Nasal cavity respiratory epithelium epithelial cell of viscerocranial mucosa (primary cell): ENCODE measurements at places on chromosomes 5 and 9. TPM values are rescaled to one million over a fixed set of nuclear protein-coding genes. Genes with fewer than 3 reads are reported as not detected.

Gene GABRA6
- not detected in 2 replicates for total RNA-seq

Gene STKLD1
- under 0.01 and 0.07 TPM in 2 replicates for total RNA-seq

Gene ROPN1L
- total RNA-seq = 0.07 TPM in 1 of 2 replicates, not detected in the other

Gene ZMAT2
- 66.2 and 67.0 TPM in 2 replicates for total RNA-seq

Gene ARHGEF37
- 17.4 and 41.8 TPM in 2 replicates for total RNA-seq
